Right ventricle myocardium superior (tissue), 1 donor: ENCODE measurements at places on chromosomes 4 and X.

DNA sequence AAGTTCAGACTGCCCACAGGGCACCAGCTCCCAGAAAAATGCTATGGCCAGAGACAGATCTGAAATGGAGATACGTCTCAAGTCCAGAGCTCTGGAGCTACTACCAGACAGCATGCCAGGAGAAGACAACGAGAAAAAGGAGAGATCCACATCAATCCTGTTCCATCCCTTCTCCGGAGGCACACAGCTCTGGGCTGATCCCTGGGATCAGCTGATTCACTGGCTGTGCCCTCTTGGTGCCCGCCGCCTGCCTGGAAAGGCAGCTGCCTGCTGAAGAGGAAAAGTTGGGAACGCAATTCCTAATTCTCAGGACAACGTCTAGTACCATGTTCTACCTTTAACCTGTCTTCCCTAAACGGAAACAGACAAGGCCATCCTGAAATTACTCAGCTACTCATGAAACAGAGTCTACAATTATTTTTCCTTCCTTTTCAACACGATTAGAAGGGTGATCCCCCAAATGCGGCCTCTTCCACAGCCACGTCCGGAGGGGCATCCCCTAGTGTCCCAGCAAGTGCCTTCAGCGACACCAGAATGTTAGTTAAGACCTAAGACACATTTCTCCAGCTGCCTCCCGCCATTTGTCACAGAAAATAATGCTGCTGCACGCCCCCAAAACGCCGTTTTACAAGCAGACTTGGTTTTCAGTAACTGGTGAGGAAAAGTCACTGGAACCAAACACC lies 2.4 kb downstream of the ZFYVE28 start:
- no peak for DNase-seq

- peak; percentile 90 for DNase-seq
Measured at GRCh38 chrX:102863735-102864134, 73.3 kb upstream of the RAB40AL start.

GRCh38 chr4:31374256-31374960 lies 654.2 kb downstream of the PCDH7 start:
- DNase-seq, result no peak

DNA sequence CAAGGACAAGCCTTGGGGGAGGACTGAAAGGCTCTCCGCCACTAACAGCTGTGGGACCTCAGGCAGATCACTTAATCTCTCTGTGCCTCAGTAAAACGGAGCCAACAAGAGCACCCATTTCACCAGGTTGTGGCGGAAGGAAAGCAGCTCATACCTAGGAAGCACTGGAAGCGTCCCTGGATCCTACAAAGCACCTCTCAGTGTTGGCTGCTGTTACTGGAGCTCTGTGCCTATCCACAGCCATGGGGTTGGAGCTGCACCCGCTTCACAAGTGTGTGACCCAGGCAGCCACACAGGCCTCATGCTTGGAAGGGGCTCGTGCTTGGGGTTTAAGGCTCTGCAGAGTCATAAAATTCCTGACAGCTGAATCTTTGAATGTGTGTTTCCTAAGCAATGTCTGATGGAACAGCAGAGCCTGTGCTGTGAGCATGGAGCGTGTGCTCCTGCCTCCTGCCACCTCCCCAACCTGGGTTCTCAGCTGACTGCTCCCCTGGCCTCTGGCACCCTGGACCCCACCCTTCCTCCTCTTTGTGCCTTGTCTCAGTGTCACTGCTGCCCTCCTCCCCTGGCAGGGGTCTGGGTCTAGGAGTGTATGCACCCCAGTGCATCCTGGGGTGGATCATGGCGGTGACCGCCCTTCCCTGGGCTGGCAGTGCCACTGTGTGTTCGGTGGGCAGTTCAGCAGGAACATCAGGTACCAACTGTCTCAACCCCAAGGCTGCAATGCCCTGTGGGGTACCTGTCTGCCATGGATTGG lies 14.4 kb upstream of the MAN2B2 start:
- DNase-seq, result peak; percentile 20

DNA sequence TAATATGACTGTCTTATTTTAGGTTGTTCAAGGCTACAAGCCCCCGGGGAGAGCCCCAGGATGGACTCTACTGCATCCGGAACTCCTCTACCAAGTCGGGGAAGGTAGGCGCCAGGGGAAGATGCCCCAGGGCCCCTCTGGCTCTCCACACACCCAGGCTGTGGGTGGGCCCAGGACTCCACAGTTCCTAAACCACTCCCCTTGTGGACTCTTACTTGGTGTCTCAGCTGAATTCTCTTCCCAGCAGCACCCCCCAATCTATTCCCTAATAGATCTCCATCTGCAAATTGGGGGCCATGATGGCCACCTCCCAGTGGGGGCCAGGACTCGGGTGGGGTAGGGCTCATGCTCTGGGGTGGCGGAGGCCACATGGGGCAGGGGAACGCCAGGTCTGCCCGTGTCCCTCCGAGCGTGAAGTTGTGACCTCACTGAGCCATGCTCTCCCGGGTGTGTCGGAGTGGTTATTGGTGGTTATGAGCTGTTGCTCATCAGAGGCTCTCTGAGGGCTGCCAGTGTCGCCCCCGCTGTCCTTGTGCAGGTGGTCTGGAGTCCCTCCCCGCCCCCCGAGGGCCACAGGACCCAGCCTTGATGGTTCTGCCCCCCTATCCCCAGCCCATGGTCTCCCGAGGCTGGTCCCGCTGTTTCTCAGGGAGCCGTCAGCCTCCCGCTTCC lies 11.2 kb upstream of the ADD1 start:
- peak; percentile 29 for DNase-seq

GRCh38 chrX:50114113-50114512 lies 86.7 kb downstream of the AKAP4 start:
- no peak for DNase-seq

- no peak for DNase-seq
Measured at GRCh38 chr4:156195914-156196313, 242.2 kb upstream of the CTSO start.

GRCh38 chr4:147862043-147862692 lies 130.3 kb downstream of the ARHGAP10 start:
- DNase-seq, result no peak

DNA sequence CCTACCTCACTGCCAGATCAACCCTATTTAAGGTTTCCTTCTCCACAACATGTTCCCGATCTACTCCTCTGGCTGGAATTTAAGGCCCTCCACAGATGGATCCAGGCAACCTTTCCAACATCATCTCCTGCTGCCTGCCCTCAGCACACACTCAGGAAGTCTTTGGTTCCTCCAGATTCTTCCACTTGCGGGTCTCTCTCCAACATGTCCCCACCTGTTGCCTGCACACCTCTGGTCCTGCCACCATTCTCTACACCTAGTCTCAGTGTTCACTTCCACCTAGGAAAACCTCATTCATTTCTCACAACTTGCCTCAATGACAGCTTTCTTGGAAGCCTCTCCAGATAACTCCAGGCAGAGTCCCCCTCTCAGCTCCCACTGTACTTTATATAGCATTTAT lies 80.1 kb downstream of the RTL5 start:
- no peak for DNase-seq

GRCh38 chr4:77695774-77696173 lies 90.2 kb downstream of the CXCL13 start:
- no peak for DNase-seq

DNA sequence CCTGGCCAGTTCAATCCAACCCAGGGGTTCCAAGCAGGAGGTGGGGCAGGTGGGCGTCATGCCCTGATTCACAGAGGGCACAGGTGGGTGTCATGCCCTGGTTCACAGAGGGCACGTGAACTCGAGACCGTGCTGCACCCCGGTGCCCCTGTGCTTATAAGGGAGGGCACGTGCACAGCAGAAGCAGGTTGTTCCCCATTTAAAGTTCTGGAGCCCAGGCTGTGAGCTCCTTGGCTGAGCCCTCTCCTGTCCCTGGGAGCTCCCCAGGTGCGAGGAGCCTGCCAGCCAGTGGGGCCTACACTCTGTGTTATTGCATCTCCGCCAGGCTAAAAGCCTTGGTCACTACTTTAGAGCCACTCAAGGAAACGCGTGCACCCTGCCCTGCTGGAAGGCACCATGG lies 3.2 kb upstream of the CPZ start:
- no peak for DNase-seq

GRCh38 chr4:151887031-151887815 lies 126.4 kb upstream of the GATB start:
- DNase-seq, result no peak

GRCh38 chr4:106809076-106809475 lies 227.0 kb downstream of the DKK2 start:
- no peak for DNase-seq

DNA sequence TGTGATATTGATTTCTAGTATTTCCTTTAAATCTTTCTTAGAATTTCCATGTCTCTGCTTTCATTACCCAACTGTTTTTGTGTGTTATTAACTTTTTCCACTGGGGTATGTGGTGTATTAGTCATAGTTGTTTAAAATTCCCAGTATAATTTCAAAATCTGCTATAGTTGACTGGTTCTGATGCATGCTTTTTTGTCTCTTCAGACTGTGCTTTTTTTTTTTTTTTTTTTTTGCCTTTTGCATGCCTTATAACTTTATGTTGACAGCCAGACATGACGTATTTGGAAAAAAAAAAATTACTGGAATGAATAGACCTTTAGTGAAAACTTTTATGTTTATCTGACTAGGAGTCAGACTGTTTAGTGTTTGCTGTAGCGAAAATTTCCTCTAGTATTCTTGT lies 580.4 kb downstream of the ANKRD50 start:
- no peak for DNase-seq

DNA sequence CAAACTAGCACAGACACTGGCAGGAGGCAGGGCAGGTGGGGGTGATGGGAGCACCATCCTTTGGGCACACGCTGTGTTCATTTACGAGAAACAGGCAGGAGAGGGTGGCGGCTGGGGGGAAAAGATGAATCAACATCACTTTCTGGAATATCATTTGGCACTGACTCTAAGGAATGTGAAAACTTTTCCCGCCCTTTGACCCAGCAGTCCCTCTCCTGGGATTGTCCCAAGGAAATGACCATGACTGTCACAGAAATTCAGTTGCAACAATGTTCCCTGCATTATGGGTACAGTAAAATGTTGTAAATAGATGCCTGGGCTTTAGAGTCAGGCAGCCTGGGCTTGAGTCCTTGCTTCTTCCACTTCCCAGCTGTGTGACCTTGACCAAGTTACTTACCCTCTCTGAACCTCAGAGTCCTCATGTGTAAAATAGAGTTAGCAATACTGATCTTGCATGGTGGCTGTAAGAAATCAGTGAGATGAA lies 58.6 kb downstream of the ABLIM2 start:
- DNase-seq, result no peak

GRCh38 chr4:14196131-14196530 lies 568.6 kb upstream of the BOD1L1 start:
- DNase-seq, result peak; percentile 60

- DNase-seq, result no peak
Measured at GRCh38 chrX:57119416-57119815, 1.9 kb downstream of the SPIN2B start.

DNA sequence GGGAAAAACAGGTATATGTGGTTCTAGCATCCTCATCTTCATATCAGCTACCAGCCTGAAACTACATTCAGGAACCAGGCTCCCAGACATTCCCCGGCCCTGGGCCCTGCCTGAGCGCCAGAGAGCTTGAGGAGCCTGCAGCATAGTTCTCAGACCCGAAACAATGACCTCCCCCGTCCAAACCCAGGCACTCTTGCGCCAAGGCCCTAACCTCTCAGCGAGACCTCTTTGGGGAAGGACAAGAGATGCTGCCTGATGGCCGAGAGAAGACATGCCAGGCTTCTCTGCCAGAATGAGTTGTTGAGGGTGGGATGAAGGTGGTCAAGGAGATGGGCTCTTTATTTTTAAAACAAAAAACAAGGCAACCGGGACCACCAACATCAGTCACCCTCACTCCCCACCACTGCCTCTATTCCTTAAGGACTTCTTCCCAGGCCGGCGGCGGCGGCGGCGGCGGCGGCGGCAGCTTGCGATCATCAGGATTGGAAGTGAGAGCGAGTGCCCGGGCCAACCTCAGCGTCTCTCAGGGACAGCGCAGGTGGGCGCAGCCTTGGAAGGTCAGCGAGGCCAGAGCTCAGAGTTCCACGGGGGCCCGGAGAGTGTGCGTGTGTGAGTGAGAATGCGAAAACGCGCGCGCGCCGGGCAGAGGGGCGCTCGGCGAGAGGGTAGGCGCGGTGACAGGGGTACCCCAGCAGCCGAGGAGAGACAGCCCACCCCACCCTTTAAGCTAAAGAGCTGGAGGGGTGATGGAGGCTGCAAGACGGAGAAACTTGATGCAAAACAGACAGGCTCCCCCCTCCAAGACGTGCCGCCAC lies 601 bp downstream of the INPP4B start:
- DNase-seq, result peak; percentile 42

- no peak for DNase-seq
Measured at GRCh38 chr4:2702361-2702760, 53.8 kb downstream of the TNIP2 start.

GRCh38 chr4:142402156-142402555 lies 443.9 kb downstream of the INPP4B start:
- no peak for DNase-seq

DNA sequence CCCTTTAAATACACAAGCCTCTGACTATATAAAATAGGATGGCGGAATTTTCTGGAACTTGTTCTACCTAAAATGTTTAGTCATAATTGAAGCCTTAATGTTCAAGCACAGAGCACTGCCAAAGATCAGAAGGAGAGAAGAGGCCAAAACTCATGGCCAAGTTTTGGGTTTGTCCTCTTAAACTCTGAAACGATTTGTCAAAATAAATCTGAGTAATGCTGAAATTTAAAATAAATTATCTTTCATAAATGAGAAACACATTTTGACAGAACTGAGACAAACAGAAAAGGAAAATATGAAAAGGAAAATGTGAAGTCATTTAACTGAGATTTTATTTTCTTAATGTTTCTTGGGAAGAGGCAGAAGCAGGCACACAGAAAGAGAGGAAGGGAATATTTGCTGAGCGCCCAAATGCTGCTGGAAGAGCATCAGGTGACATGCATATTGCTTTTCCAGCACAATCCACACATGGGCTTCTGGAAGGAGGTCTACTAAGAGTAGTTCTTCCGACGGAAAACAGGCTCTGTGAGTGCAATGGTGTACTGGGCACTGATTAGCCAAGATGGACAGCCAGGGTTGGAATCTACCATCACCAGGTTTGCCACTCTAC lies 47.4 kb upstream of the ZNF518B start:
- DNase-seq, result no peak

DNA sequence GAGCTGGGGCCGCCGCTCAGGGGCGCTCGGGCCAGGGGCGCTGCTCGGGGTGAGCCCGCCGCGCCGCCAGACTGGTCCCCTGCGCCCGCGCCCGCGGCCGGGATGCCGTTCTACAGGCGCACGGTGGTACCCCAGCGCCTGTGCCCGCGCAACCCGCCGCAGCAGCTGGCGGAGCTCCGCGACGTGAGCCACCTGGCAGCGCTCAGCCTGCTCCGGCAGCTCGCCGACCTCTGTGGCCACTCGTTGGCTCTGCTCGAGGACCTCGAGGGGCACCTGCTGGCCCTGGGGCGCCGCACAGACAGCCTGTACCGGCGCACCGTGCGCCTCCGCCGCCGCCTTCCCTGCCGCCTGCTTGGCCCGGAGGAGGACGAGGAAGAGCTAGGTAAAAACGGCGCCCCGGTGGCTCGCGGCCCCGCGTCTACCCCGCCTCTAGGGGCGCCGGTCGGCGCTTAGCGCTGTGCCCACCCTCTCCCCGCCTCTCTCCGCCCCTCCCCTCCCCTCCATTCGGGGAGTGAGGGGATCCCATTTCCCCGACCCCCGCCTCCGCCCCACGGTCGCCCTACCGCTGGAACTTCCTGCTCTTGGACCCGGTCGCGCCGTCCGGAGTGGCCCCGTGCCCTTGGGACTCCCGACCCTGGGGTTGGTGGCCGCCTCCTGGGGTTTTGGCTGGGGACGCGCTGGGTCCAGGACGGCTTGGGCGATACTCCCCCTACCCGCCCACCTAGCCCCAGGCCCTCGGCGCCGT lies 513 bp downstream of the NHSL2 start:
- peak; percentile 39 for DNase-seq

GRCh38 chrX:40278340-40279090 lies 180.8 kb upstream of the BCOR start:
- no peak for DNase-seq
